ENCODE measurements at places on chromosomes 2 and 18. TPM values are rescaled to one million over a fixed set of nuclear protein-coding genes. Genes with fewer than 3 reads are reported as not detected.

GRCh38 chr2:54724560-54725342 lies 1.3 kb downstream of the EML6 start:
- DNase-seq = no peak

DNA sequence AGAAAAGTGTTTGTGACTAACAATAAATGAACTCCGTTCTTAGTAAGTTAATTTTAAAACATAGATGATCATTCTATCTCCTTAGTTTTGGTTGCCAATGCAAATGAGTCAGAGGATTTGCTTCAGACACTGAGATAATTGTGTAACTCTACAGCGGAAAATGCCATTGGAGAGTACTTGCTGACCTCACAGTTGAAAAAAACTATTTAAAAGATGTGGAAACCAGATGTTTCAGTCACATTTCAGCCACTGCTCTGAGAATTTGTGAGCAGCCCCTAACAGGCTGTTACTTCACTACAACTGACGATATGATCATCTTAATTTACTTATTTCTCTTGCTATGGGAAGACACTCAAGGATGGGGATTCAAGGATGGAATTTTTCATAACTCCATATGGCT lies at the start of gene TNFAIP6:
TSS of gene TNFAIP6 (plus strand) at position 234 of the 400 bp plus-strand sequence. CDS start at position 309, 75 bp downstream.
- peak; percentile 80 for DNase-seq

DNA sequence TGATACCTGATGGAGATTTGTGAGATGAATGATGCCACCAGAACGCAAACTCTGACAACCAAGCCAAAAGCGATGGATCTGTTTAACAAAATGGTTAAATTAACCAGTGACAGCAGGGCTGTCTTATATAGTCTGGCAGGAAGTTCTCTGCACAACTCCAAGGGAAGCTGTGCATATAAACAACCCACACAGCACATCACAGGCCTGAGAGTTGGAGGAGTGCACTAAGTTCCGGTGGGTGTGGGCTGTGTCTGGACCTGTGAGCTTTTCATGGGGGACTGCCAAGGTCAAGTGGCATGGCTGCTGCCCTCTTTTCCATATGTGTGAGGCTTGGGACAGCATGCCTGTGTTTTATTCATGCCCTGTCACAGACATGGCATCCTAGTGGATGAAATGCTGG lies 414.6 kb upstream of the TRIB2 start:
- DNase-seq = no peak

DNA sequence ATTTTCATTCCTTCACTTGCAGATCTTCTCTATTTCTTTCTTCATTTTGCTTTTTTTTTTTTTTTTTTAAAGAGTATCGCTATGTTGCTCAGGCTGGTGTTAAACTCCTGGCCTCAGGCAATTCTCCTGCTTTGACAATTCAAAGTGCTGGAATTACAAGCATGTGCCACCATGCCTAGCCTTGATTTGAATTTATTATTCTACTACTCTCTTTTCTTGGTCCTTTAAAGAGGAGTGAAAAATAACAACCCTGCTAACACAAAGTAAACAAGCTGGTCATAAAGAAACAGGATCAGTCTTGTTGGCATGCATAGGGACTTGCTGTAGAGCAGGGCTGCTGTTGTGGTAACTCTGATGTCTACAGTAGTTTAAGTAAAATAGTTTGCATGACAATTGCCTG lies 1615.3 kb upstream of the ZEB2 start:
- no peak for DNase-seq

GRCh38 chr18:78422336-78422735 lies 557.3 kb upstream of the SALL3 start:
- no peak for DNase-seq

GRCh38 chr2:8653485-8653884 lies 28.4 kb upstream of the ID2 start:
- no peak for DNase-seq

DNA sequence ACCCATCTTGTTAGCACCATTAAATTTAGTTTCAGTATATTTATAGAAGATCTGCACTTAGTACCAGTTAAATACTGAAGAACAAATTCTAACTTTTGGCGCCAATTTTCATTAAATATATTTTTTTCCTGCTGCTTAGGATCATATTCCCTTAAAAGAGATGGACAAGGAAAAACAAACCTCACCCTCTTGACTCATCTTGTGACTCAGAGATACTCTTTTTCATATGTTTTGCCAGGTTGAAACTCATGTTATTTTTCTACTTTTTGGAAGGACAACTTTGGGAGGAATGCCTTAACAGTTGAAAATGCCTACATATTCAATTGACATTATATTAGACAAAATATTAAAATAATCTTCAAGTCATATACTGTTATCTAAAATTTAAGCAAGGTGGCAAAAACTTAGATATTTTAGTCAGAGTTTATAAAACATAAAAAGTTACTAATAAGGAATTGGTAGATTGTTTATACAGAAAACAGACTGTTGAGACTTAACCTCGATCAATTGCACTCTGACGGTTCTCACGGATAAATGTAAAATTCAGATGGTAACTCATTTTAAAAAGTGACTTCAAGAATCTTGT lies 36.2 kb downstream of the PNO1 start:
- DNase-seq = no peak

DNA sequence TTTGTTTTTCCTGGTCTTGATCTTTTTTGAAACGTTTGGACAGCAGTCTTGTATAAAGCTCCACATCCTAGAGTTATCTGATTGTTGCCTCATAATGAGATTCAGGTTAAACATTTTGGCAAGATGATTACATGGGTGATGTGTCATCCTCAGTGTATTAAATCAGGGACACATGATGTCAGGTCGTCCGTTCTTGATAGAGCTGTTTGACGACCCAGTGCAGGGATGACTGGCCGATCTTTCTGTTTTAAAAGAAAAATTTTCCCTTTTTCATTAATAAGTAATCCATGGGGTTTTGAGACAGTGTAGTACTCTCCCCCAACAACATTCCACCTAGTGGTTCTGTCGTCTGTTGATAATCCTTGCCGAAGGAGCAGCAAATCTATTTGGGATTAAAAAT lies 44.5 kb upstream of the SERPINB2 start:
- no peak for DNase-seq

- peak; percentile 46 for DNase-seq
Observed at GRCh38 chr2:190213441-190214335, 105.9 kb downstream of the HIBCH start.

DNA sequence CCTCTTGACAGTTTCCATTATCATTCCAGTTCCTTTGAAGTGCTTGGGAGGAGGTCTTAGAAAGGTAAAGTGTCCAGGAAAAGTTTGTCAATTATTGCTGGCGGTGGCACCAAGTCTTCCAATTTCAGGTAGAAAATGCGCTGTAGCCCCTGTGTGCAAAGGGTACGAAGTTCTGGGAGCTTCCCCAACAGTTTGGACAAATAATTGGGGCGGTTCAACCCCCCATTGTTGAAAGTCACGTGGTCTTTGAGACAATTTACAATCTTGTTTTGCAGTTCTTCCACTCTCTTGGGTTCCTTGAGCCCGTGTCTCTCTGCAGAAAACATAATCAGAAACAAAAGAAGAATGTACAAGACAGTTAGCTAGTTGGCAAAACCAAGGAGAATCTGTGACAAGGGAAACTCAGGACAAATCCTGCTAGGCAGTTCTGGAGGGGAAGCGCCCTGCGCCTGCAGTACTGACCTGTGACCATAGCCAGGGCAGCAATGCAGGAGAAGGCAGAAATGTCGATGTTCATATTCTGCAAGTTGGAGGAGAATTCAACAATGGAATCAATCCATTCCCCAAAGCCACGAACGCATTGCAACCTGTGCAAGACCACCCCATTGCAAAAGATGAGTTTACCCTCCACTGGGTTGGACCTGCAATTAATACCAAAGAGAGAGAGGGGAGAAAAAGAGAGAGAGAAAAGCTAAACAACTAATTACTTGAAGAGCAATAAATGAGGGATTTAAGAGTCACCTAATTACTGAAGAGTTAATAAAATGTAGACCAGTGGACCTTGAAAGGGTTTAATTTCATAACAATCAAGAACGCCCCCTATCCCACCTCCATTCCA lies 6.6 kb downstream of the NR4A2 start:
- no peak for DNase-seq

Gene TRIM43B
- not detected for total RNA-seq

GRCh38 chr2:149612122-149612521 lies 24.5 kb upstream of the MMADHC start:
- DNase-seq = no peak

DNA sequence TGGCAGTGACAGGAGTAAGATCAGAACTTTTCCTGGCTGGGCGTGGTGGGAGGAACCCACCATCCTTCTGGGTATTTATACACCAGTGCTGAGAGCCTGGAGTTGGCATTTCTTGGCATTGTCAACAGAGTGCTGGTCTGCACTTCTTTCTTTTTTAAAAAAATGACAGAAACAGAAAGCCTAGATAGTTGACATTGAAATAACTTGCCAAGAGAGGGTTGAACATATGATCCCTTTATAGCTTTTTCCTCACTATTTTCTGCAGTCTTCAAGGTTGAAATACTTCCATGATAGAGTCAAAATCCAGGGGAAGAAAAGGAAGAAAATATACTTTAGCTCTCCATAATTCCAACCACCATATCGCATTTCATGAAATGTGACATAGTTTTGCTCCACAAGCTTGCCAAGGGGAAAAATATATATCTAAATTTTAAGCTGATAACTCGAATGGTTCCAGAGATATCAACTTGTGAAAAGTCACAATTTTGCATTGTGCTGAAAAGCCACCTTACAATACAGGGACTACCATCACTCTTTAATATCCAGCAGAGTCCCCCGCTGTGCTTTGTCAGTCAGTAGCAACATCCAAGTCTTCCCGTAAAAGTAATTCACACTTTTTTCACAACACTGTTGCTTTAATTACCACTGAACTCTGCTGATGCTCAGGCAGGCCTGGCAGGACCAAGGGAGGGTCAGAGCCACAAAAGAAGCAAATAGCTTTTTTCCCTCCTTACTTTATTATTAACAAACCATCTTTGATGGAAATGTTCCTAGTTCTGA lies 764.9 kb upstream of the FANCL start:
- DNase-seq = no peak

DNA sequence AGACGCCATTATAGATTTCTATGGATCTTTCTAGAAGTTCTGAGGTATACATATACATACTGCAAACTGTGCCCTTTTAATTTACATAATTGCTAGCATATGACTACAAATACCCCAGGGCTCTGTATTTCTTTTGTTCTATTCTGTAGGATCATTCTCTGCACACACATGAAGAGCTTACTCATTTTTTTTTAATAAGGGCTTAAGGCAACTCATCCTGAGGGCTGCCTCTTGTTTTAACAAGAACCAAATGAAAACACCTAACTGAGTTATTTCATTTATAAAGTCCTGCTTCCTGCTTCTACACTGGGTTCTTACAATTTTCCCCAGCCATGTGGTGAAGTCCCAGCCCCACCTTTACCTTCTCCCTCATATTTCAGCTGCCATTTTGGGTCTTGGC lies 390.5 kb downstream of the IRS1 start:
- no peak for DNase-seq

DNA sequence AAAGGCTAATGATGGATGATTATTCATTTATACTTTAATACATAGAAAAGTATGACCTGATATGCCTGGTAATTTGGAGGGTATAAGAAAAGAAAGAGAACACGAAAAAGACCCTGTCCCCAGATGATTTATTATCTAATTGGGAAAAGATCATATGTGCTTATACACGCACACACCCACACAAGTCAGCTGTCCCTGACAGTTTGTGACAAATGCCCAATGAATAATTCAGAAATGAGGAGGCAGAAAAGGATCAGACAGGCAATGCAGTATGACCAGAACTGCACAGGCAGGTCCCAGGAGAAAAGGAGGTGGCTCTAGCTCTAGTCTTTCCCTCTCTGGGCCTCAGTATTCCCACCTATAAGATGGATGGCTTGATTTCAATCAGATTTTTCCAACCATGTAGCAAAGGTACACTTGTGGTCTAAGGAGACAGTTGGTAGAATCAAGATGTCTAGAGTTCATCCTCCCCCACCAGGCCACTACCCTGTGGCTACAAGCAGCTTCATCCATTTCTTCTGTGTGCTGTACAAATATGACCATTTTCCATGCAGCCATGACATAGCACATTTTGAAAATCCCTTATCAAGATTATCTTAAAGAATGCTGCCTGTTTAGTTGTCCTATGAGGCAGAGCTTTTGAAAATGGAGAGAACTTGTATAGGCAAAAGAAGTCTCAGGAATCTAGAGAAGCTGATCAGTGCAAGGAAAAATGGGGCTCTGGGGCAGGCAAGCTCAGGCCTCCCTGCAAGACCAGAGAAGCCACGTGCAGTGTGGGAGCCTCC lies 19.7 kb downstream of the CYRIA start:
- no peak for DNase-seq

- DNase-seq = no peak
Observed at GRCh38 chr2:60961457-60961856, 56.1 kb upstream of the PEX13 start.

- no peak for DNase-seq
Observed at GRCh38 chr2:98087447-98088020, 567 bp downstream of the VWA3B start.

Gene SPHKAP
- total RNA-seq = not detected

Gene MC5R
- total RNA-seq = 0.21 TPM

- no peak for DNase-seq
Observed at GRCh38 chr2:64913357-64913869, 75.8 kb upstream of the SLC1A4 start.

Gene GKN2
- total RNA-seq = not detected

Gene CCDC148
- total RNA-seq = 0.26 TPM

Gene SLC16A14
- 0.52 TPM for total RNA-seq

DNA sequence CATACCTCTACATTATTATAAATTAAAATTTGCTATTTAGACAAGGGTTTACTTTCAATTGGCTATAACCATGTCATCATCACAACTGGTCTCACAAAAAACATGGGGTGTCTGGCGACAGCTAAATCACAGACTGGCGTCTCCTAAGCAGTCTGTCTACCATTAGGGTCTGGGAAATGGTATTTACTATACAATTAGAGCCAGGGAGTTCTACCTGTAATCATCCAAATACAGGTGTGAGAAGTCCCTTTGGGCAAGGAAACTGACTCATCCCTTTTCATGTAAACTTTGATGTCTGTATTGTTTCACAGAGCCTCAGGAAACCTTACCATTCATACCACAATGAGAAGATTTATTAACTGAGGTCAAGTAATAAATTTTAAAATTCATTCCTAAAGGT lies 126.7 kb downstream of the OLA1 start:
- DNase-seq = no peak

Gene KIAA2012
- not detected for total RNA-seq

Gene TEX44
- total RNA-seq = not detected

DNA sequence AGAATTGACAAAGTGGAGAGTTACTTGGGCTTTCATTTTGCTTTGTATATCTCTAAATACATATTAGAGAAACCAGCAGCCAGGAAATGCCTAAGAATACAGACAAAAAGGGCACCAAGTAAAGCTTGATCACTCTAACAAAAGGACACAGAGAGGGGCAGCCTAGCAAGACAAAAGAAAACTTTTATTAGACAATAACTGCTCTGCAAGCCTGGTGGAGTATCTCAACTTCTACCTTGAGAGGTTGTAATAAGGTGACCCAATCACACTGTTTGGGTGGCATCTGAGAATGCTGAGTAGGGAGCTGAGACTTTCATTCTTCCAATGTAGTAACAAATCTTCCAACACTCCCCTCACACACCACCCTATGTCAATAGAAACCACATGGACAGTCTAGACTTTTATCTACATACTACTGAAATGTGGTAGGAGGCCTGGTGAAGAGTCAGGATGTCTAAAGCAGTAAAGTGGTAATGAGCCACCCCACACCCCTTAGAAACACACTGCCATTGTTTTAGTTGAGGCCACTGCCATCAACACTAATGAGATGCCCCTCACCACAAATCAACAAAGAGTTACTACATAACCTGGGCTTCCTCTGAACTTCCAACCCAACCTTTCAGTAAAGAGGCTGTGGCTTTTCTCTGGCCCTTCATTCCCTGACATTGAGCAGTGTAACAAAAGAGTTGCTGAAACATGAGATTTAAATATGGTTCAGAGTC lies 726.7 kb upstream of the POU3F3 start:
- no peak for DNase-seq

Measured in myocyte (in vitro differentiated cells).